Activated CD4-positive, alpha-beta T cell treated with anti-CD3 and anti-CD28 coated beads, Interleukin-2, amount 10 ng/mL, durations not matched to agents 7 days and 5 days (primary cell): ENCODE measurements at places on chromosomes 11 and 22. TPM values are rescaled to one million over a fixed set of nuclear protein-coding genes. Genes with fewer than 3 reads are reported as not detected.

The SLC29A2 gene
- 8.9 TPM for total RNA-seq

- no peak overlapping the region for H3K27ac ChIP-seq
- no peak overlapping the region for H3K4me3 ChIP-seq
- no peak for DNase-seq
Measured at GRCh38 chr11:97069160-97069559, 679.3 kb downstream of the JRKL start.

GRCh38 chr11:2788168-2789071, 88.6 kb upstream of the KCNQ1OT1 start:
- H3K36me3 ChIP-seq: no peaks in the 10 kb centered on the region
- DNase-seq: no peak
- no peaks in the 10 kb centered on the region for H3K4me1 ChIP-seq
- H3K27me3 ChIP-seq: peaks cover 5% of the 10 kb centered on the region

GRCh38 chr11:57332694-57333440, 2.8 kb downstream of the SSRP1 start:
- peaks cover 56% of the 10 kb centered on the region for H3K4me1 ChIP-seq
- H3K27ac ChIP-seq: no peak overlapping the region
- peaks cover 63% of the 10 kb centered on the region for H3K36me3 ChIP-seq
- no peaks in the 10 kb centered on the region for H3K27me3 ChIP-seq

- peak within 1 kb of the TSS; percentile 86 for H3K4me3 ChIP-seq
- DNase-seq: peak; percentile 90
- H3K27ac ChIP-seq: peak within 1 kb of the TSS; percentile 97
- H3K36me3 ChIP-seq: peaks cover 16% of the 10 kb centered on the region
- H3K27me3 ChIP-seq: peaks cover 5% of the 10 kb centered on the region
- peaks cover 70% of the 10 kb centered on the region for H3K4me1 ChIP-seq
Measured at GRCh38 chr22:24427500-24428164, at the start of gene ADORA2A. ADORA2A (plus strand) TSS chr22:24427599; CDS start chr22:24433405, 5,806 bp downstream.
